Renal cortex interstitium (tissue), 15 donors: ENCODE measurements at places on chromosomes 11 and 22. TPM values are rescaled to one million over a fixed set of nuclear protein-coding genes. Genes with fewer than 3 reads are reported as not detected.

SLC22A12 gene
- 3.1 TPM for polyA plus RNA-seq

ADAMTS8 gene
- 2.7 TPM for polyA plus RNA-seq

EWSR1 gene
- 350 TPM for polyA plus RNA-seq

OR52A5 gene
- not detected for polyA plus RNA-seq
